T1000 (cell line): ENCODE measurements at places on chromosomes 12 and 14.

DNA sequence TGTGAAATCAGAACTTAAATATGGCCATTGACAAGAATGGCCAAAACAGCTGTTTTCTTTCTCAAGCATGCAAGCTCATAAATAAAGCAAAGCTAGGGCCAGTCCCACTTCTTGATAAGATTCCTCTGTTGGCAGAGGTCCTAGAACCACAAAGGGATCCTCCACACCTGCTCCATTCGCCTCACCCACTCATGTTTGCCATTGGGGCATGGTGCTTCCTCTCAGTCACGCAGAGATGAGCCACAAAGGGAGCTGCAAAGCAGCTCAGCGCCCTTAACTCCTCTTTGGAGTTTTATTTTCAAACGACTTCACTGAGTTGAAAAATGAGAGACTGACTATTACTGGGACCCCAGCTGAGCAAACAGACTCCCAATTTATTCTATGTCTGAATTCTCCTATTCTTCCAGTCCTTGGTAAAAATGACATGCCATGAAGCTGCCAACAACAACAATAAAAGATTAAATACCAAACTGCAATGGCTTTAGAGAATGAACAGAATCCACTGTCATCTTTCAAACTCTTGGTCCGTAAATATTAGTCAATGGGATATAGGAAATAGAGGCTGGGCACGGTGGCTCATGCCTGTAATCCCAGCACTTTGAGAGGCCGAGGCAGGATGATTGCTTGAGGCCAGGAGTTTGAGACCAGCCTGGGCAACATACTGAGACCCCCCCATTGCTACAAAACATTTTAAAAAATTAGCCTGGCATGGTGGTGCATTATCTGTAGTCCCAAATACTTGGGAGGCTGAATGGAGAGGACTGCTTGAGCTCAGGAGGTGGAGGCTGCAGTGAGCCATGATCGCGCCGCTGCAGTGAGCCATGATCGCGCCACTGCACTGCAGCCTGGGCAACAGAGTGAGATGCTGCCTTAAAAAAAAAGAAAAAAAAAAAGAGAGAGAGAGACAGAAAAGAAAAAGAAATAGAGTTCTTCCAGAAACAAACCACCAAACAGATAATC, 16.4 kb downstream of the MANSC1 start:
- DNase-seq: no peak

- no peak for DNase-seq
Observed at GRCh38 chr12:25384893-25385248, 134.1 kb upstream of the KRAS start.

DNA sequence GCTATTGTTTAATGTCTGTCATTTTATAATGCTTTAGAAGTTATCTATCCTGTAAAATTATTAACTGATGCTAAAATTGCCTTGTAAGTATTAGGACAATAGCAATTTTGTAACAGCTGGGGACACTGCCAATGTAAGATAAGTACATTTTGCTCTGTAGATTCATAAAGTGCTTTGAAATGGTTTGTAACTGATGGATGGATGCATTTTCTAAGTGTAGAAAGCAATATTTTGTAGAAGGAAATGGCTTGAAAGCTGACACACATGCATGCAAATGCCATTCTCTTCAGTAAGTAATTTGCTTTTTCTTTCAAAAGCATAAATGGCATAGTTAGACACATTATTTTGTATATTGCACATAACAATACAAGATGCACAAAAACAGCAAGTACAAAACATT, 129.8 kb downstream of the FOXG1 start:
- no peak for DNase-seq

DNA sequence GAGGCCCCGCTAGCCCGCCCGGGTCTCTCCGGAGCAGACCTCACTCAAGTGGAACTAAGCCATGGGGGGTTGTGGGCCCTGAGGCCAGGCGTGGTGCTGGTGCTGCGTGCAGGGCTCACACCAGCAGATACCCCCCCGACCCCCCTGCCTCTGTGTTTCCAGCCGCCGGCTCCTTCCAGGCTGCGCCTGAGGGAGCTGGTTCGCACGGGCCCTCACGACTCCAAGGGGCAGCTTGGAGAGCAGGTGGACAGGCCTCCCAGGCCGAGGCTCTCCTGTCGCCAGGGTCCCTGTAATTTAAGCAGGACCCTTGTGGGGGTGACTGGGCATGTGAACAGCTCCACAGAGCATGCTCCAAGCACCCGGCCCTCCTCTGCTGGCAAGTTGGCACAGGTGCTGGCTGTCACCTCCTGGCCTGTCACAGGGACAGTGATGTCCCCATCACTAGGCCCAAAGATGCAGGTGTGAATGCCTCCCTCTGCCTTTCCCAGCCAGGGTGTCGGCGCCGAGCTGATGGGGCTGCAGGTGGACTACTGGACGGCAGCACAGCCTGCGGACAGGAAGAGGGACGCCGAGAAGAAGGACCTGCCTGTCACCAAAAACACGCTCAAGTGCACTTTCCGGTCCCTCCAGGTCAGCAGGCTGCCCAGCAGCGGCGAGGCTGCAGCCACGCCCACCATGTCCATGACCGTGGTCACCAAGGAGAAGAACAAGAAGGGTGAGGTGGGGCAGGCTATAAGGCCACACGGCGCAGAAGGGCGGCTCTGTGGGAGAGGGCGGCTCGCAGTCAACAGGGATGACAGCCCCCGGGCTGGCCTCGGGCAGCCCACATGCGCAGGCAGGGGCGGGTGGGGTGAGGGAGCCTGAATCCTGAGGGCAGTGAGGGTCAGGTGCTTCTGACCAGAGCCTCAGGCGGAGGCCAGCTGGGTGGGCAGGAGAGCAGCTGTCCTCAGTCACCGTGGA, 5.9 kb upstream of the TEX22 start:
- DNase-seq: no peak

GRCh38 chr12:131119936-131120335, 166.2 kb downstream of the ADGRD1 start:
- DNase-seq: no peak

DNA sequence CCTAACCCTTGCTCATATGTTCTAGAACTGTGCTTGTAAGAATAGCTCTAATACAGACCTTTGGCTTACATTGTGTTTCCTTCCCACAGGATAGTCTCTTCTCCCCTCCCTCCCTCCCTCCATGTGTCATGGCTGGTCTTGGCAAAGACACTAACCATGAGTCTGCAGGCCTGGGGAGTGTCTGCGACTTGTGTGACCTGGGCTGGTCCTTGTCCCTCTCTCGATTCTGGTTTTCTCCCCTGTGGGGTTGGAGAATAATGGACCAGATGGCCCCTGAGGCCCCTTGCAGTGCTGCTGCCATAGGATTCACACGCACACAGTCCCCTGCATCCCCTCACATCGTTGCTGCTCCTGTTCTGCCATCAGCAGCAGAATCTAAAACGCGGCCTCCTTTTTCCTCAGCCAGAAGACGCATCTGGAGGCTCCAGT, 30.3 kb downstream of the DEGS2 start:
- no peak for DNase-seq

GRCh38 chr12:50248883-50249282, 34.4 kb downstream of the LIMA1 start:
- DNase-seq: no peak

- no peak for DNase-seq
Observed at GRCh38 chr14:63939006-63939270, 86.1 kb downstream of the SYNE2 start.

- no peak for DNase-seq
Observed at GRCh38 chr14:62117010-62117750, 355.0 kb downstream of the SNAPC1 start.

GRCh38 chr14:76584271-76584702, 177.0 kb upstream of the VASH1 start:
- DNase-seq: no peak

DNA sequence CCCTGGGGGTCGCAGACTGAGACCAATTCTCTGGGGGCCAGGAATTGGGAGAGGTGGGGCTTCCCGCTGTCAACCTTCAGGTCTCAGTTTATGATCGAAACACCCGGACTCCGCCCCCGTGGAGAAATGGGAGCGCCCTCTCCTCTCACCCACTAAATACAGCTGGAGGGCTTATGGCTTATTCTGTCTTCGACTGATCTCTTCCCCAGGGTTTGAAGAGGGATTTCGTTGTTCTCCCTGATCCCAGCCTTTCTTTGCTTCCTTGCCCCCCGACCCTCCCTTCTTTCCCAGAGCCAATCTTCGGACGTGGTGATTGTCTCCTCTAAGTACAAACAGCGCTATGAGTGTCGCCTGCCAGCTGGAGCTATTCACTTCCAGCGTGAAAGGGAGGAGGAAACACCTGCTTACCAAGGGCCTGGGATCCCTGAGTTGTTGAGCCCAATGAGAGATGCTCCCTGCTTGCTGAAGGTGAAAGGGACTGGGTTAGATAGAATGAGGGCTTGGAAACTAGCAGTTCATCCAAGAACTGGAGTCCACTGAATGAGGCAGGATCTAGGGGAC, 607 bp downstream of the OS9 start:
- no peak for DNase-seq

GRCh38 chr14:99426265-99426664, 54.4 kb downstream of the SETD3 start:
- DNase-seq: no peak

DNA sequence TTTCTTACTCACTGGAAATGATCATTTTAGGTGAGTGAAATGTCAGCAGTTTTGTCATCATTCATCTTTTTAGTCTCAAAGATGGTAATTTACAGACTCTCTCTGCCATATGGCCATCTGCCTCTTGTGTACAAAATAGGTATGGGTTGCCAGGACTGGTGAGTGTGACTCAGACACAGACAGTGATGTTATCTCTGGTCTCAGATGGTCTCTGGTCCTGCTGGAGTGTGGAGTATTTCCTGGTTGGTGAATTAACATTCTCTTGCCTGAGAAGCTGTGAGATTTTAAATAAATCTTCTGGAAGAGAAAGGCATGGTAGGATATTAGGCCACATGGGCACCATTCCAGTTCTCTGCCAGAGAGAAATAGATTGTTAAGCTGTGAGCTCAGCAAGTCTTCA, 207.0 kb downstream of the ATP23 start:
- DNase-seq: peak; percentile 30

- no peak for DNase-seq
Observed at GRCh38 chr12:8493084-8493483, 20.2 kb upstream of the CLEC4D start.

DNA sequence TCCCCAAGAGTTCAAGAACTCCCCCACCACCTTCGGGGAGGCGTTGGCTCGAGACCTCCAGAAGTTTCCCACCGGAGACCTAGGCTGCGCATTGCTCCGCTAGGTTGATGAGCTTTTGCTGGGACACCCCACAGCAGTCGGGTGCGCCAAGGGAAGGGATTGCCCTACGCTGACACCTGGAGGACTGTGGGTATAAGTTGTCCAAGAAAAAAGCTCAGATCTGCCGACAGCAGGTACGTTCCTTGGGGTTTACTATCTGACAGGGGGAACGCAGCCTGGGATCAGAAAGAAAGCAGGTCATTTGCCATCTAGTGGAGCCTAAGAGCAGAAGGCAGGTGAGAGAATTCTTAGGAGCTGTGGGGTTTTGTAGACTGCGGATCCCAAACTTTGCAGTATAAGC, 98.8 kb downstream of the FRMD6 start:
- no peak for DNase-seq

GRCh38 chr12:40745386-40745785, 53.1 kb downstream of the CNTN1 start:
- no peak for DNase-seq

DNA sequence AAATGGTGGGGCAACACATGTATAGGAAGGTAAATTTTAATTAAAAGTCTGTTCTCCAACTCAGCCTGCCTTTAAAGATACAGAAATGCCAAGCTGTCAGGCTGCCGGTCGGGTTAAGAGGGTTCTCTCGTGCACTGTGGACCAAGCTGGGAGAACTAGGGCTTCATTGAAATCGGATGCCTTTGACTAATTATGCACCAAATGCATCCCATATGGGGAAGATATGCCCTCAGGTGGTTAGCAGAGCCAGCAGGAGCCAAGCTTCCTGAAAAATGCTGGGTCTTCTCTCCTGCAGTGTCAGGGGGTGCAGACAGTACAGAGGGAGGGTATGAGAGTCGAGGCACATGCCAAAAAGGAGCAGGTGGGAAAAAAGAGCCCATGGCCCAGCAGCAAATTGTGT, 236.1 kb downstream of the CACNA1C start:
- no peak for DNase-seq

DNA sequence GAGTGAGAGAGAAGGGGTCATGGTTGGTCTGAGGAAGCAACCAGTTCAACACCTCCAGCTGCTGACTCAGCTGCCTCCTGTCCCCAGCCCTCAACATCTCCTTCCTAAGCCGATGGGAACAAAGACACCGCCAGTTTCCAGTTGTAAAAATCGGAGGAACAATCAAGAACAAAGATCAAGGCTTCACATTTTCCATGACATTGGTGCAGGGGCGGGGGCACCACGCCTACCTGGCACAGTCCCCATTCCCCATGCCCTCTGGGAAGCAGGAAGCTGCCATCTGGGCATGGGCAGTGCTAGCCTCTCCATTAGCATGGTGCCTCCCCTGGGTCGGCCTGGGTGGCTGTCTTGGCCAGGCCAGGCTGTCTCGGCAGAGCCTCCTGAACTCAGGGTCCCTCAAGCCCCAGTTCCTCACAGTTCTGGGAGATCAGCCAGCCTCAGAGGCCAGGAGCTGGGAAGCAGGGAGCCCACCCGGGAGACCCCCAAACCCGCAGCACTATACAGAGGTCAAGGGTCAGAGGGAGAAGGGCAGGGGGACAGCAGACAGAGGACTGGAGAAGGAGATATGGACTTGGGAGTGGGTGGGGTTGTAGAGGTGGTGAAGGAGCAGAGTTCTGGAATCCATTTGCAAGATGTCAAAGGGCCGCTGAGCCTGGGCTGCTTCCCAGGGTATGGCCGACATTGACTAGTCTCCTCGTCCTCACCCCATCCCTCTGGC, 19.6 kb upstream of the TMEM106C start:
- DNase-seq: no peak

GRCh38 chr12:46635818-46636217, 190.0 kb downstream of the SLC38A4 start:
- DNase-seq: no peak

DNA sequence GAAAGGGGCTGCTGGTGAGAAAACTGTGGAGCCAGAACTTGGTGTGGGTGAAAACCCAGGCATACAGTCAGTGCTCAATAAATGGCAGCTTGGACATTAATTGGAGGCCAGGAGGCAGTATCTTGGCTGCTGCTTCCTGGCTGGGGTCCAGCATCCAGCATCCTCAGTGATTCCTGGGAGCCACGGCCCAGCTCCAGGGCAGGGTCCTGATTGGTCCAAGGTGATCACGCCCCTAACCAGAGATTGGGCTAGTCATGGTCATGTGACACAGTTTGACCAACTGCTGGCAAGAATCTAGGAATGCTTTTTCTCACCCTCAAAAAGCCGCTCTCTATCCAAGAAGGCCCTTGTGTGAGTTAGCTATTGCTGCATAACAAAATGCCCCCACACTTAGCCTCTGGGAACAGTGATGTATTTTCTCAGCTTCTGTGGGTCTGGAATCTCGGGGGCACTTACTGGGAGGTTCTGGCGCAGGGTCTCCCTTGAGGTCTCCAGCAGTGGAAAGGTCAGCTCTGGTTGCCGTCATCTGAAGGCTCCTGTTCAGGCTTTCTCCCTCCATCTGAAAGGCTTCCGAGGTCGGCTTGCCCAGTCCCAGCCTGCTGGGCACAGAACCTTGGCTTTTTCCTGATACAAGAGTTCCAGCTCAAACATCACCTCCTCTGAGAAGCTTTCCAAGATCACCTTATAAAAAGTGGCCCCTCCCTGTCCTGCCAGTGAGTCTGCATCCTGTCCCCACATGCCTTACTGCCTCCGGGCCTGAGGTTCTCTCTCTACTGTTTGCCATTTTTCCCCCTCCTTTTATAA, 119.2 kb upstream of the NCOR2 start:
- DNase-seq: peak; percentile 43

- DNase-seq: peak; percentile 86
Observed at GRCh38 chr12:7935590-7936581, at the start of gene SLC2A3. Gene SLC2A3 (minus strand): TSS chr12:7936187. CDS start chr12:7936034, 153 bp downstream.

GRCh38 chr14:31568161-31568560, 7.0 kb downstream of the NUBPL start:
- no peak for DNase-seq
